ENCODE measurements at places on chromosomes 7 and 10.

- no peak for DNase-seq
Observed at GRCh38 chr7:28939844-28940544, 18.1 kb downstream of the TRIL start.

DNA sequence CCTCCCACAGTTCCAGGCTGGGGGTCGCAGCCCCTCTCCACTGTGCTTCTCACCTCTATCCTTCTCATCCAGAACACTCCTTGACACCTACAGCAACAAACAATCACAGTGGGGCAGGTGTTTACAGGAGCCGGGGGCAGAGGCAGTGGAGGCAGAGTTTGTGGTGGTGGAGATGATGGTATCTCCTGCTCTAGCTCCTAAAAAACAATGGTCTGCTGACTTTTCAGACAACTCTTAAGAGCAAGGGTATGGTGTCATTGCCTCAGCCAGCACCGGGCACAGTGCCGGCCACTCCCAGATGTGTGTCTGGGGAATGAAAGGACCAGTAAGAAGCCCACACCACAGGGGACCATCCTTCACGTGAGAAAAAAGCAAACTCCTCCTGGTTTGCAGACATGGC lies 36.3 kb upstream of the ANTXRL start:
- no peak for DNase-seq

DNA sequence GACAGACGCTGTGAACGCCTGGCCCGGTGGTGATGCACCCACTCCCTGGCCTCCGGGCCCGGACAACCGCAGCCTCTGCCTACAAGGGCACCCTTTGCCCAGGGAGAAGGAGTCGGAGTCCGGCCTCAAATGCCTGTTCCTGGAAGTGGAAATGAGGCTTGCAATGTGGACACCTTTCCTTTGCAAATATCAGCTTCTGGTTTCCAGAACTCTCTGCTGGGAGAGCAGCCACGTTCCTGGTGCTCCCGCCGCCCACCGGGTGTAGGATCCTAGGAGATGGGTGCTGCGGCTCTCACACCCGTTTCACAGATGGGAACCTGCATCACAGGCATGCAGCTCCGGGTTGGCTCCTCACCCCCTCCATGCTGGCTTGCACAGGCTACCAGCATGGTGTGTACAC lies 2.9 kb downstream of the FOXL3 start:
- DNase-seq: no peak

DNA sequence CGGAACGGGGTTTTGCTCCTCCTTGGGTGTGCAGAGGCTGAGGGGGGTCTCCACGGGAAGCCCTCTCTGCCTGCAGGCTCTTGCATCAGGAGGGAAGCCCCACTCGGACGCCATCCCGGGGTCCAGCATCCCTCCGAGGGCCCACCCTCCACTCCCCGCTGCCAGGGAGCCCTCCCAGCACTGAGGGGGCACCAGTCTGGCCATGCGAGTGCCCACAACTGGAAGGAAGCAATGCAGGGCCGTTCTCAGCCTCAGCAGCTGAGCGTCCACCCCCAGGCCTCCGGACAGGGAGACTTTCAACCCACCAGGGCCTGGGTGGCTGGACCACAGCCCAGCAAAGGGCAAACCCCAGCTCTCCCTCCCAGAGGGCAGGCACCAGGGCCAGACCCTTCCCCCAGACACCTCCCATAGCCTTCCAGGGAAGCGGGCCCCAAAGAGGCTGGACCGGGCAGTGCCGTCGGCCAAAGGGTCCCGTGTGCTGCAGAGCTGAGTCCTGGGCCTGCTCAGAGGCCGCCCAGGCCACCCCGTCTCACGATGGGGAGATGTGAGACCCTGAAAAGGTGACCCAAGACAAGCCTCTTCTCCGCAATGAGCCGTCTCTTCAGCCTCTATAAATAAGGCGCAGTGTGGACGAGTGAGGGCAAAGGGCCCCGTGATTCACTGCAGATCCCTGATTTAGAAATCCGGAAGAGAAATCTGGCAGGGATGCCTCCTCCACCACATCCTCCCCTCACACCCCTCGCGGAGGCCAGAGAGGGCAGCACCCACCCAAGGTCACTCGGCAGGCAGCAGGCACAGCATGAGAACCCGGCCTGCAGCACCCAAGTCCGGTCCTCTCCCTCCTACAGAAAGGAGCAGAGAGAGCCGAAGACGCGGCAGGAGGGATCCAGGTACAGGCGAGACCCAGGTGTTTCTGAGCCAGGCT lies 81.9 kb upstream of the DNAAF5 start:
- no peak for DNase-seq

GRCh38 chr10:94613-95012 lies 40.6 kb upstream of the ZMYND11 start:
- DNase-seq: no peak

DNA sequence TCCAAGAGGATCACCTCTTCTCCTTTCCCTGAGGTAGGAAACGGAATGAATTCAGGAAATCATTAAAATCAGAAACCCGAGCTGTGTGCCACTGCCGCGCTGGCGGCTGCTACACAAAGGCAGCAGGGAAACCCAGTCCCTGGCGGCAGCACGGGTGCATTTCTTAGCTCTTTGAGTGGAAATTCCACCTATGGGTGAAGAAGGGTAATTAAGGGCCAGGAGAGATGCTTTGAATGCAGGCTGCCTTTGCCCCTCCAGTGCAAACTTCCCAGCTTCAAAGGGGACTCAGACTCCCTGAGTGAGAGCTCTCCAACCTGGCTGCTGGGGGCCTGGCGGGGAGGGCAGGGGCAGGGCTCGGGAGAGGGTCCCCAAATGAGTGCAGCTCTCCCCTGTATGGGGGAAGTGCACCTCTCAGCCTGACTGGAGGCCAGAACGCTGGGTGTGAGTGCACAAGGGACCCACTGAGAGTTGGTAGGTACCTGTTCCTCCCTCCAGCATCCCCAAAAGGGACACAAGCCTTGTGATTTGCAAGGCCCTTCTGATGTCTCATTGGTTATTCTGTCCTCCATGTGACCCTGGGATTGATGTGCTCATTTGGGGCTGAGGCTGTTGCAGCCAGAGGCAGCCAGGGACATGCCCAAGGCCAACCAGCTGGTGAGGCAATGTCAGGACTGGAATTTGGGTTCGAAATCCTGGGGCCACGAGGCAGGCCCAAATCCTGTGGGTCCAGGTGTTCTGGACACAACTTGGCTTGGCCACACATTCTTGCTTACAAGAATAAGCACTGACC lies 16.3 kb upstream of the ZMIZ1 start:
- no peak for DNase-seq

DNA sequence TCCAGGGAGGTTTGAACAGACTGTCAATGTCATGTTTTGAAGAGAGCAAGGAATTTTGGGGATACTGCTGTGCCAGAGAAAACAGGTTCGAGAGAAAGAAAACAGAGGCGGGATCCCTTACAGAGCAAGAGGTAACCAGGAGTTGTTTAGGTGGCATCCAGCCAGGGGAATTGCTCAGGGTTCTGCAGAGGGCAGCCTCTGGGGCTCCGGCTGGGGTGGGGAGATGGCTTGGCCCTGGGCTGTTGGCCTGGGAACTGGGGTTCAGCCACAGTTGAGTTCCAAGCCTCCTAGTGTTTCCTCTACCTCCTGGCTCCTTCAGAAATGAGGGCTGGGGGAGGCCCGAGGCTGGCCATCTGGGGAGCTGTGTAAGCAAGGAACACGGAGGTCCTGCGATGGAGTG lies 68.0 kb downstream of the CAMK1D start:
- DNase-seq: no peak
